ENCODE measurements at places on chromosomes 3 and 15. TPM values are rescaled to one million over a fixed set of nuclear protein-coding genes. Genes with fewer than 3 reads are reported as not detected.

- no peak for DNase-seq
Measured at GRCh38 chr3:56113908-56114307, 354.4 kb downstream of the ERC2 start.

- no peak for DNase-seq
Measured at GRCh38 chr3:30181178-30181465, 425.3 kb upstream of the TGFBR2 start.

GRCh38 chr3:84991422-84991900 lies 32.7 kb downstream of the CADM2 start:
- DNase-seq = no peak

DNA sequence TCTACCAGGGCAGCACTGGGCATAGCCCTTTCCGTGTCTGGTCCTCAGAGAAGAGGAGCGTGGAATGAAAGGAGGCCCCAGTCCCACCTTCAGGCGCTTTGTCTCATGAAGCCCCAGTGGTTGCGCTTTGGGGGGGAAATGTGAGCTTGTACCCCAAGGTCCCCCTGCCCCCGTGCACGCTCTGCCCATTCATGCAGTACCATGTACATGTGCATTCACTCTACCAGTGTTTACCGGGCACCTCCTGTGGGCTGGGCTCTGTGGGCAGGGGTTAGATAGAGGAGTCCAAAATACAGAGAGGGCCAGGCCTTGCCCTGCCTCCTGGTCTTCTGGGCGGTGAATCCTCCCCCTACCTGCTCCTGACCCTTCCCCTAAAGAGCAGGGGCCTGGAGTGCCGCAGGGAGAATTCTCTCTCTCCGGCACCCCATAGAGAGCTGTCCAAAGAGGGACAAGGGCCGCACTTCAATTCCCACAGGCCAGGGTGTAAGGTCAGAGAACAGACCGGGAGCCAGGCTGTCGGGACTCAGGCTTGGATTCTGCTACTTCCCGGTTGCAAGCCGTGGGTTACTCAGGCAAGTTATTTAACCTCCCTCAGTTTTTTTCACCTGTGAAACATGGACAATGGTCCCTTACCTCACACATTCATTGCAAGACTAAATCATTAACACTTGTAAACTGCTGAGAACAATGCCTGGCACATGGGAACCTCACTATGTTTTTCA lies 153.4 kb downstream of the MEGF11 start:
- no peak for DNase-seq

The ZPLD1 gene
- total RNA-seq = 0.43 TPM

The ALDH1L1 gene
- total RNA-seq = 3.9 TPM

The SPTBN5 gene
- 0.32 TPM for total RNA-seq

The GCNT3 gene
- under 0.01 TPM for total RNA-seq
